ENCODE measurements at places on chromosomes 6 and 20. TPM values are rescaled to one million over a fixed set of nuclear protein-coding genes. Genes with fewer than 3 reads are reported as not detected.

The B3GAT2 gene
- not detected for total RNA-seq

The CLPSL2 gene
- total RNA-seq = not detected

The MPIG6B gene
- not detected for total RNA-seq

The STMND1 gene
- not detected for total RNA-seq

The SMPD2 gene
- 7.6 TPM for total RNA-seq

The PPIL6 gene
- total RNA-seq = 3.1 TPM

The LCA5 gene
- total RNA-seq = 3.4 TPM

The ZBTB2 gene
- total RNA-seq = 4.5 TPM

The SLC35F1 gene
- under 0.01 TPM for total RNA-seq

The KCNK16 gene
- not detected for total RNA-seq

The ITCH gene
- total RNA-seq = 39.0 TPM

The TBPL1 gene
- total RNA-seq = 18.2 TPM

The DUSP15 gene
- not detected for total RNA-seq

The ANKRD66 gene
- not detected for total RNA-seq

The SLC12A5 gene
- 2.5 TPM for total RNA-seq

The TREM2 gene
- not detected for total RNA-seq

The MRPS26 gene
- 33.2 TPM for total RNA-seq

The NKAPL gene
- total RNA-seq = 0.36 TPM

The HMGCLL1 gene
- total RNA-seq = not detected

The BLTP3A gene
- total RNA-seq = 2.9 TPM

The DIDO1 gene
- total RNA-seq = 19.3 TPM

The CDKAL1 gene
- total RNA-seq = 9.7 TPM

The DHX16 gene
- total RNA-seq = 24.0 TPM

The FBXL4 gene
- total RNA-seq = 13.0 TPM

The BMP7 gene
- total RNA-seq = not detected
